ENCODE measurements at places on chromosomes 3 and 15.

GRCh38 chr15:43294091-43294706 lies 27.5 kb upstream of the TGM5 start:
- DNase-seq, result no peak

GRCh38 chr3:172177803-172178316 lies 138.5 kb downstream of the FNDC3B start:
- no peak for DNase-seq

GRCh38 chr15:64667736-64668161 lies 107.6 kb downstream of the RBPMS2 start:
- no peak for DNase-seq

- no peak for DNase-seq
Observed at GRCh38 chr15:60854858-60855564, 374.1 kb downstream of the RORA start.

- no peak for DNase-seq
Observed at GRCh38 chr3:105359098-105359762, 7.5 kb upstream of the ALCAM start.

GRCh38 chr15:70061696-70062270 lies 35.9 kb downstream of the TLE3 start:
- DNase-seq, result no peak

- peak; percentile 83 for DNase-seq
Observed at GRCh38 chr3:32460031-32460749, 42.5 kb downstream of the CMTM6 start.

GRCh38 chr15:38312190-38312589 lies 59.6 kb downstream of the SPRED1 start:
- no peak for DNase-seq

GRCh38 chr3:115713284-115713683 lies 90.0 kb downstream of the GAP43 start:
- no peak for DNase-seq

DNA sequence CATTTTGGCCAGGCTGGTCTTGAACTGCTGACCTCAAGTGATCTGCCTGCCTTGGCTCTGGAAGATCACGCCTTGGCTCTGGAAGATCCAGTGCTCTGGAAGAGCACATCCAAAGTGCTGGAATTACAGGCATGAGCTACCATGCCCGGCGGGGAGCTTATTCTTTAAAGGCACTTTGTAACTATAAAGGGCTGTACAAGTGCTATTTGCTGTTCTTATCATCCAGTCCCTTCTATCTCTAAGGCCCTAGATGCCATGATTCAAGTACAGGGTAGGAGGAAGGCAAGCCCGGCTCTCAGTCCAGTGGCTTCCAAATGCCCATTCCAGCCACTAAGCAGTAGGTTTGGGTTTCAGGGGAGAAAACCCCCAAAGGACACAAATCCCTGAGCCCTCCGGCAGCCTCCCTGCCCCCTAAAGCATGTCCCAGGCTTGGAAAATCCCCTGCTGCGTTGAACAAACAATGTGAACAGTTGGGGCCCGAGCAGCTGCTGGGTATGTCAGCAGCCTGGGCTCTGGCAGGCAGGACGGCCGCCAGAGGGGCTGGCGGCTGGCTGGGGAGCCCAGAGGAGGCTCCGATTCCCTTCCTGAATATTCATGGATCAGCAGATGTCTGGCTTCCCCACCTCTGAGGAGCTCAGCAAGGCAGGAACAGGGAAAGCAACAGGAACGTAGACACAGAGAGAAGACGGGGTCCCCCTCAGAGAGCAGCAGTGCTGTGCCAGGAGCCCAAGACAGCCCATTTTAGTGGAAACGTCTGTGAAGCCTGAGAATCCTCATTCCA lies 7.7 kb downstream of the IGDCC4 start:
- DNase-seq, result no peak

DNA sequence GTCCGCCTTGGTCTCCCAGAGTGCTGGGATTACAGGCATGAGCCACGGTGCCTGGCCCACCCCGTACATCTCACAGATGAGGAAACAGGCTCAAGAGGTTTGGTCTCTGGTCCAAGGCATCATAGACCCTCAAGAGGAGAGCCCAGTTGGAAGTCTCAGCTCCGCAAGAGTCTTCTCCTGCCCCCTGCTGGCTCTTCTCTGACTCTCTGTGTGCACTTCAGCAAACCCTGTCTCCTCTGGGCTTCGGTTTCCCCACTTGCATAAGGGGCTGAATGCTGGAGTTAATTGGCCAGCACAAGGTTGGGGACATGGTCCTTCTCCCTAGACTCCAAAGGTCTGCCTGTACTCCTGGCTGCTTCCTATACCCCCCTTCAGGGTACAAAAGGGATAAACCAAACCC lies 3.9 kb downstream of the MST1R start:
- peak; percentile 46 for DNase-seq

DNA sequence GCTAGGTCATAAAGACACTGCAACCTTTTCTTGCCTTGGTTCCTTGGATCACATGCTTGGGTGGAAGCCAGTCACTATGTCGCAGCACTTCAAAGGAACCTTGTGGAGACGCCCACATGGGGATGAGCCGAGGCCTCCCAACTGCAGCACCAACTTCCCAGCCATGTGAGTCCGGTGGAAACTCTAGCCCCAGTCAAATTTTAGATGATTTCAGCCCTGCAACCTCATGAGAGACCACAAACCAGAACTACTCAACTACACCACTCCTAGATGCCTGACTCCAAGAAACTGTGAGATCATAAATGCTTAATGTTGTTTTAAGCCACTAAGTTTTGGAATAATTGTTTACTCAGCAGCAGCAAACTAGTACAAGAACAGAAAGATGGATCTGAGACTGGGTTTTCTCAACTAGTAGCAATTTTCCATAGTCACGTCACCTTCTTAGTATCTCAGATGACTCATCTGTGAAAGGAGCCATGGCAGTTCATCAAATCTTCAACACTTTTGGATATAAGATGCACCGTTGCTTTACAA lies 86.5 kb downstream of the MB21D2 start:
- DNase-seq, result no peak

DNA sequence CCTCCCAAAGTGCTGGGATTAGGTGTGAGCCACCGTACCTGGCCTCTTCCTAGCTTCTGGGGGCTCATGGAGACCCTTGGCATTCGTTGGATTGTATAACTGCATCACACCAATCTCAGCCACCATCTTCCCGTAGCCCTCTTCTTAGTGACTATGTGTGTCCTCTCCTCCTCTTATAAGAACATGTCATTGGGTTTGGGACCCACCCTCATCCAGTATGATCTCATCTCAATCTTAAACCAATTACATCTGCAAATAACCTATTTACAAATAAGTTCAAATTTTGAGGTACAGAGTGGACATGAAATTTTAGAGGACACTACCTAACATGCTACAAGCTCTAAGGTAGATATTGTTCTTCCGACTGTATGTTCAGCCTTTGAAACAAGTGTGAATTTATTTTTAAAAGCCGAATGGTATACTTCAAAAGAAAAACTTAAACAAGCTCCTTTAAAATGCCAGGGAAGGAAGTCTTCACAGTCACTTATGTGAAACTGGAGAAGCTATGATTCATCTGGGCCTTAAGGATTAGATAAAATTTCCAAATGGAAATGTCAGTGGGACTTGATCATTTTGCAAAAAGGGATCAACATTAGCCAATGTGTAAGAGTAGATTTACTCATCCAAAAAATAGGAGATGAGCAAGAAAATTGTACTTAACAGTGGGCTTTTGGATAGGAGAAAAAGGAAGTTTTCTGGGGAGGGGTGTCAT lies 225.7 kb downstream of the MEX3B start:
- no peak for DNase-seq

- no peak for DNase-seq
Observed at GRCh38 chr3:30245858-30246622, 360.4 kb upstream of the TGFBR2 start.

DNA sequence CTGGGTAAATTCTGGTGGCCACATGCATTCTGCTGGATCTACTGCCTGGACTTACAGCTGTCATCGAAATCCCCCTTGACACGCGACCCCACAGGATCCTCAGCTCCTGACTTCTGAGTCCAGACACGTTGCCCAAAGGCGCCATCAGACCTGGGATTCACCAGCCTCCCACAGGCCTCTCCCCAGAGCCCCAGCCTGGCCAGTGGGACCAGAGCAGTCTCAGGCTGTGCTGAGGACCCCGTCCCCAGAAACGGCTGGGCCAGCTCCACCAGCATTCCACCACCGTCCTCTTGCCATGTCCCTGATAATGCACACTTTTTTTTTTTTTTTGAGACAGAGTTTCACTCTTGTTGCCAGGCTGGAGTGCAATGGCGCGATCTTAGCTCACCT lies 166.1 kb downstream of the LRRK1 start:
- DNase-seq, result no peak

- no peak for DNase-seq
Observed at GRCh38 chr15:87733541-87733941, 523.0 kb downstream of the NTRK3 start.

- DNase-seq, result no peak
Observed at GRCh38 chr15:84111575-84111974, 124.0 kb upstream of the GOLGA6L4 start.

DNA sequence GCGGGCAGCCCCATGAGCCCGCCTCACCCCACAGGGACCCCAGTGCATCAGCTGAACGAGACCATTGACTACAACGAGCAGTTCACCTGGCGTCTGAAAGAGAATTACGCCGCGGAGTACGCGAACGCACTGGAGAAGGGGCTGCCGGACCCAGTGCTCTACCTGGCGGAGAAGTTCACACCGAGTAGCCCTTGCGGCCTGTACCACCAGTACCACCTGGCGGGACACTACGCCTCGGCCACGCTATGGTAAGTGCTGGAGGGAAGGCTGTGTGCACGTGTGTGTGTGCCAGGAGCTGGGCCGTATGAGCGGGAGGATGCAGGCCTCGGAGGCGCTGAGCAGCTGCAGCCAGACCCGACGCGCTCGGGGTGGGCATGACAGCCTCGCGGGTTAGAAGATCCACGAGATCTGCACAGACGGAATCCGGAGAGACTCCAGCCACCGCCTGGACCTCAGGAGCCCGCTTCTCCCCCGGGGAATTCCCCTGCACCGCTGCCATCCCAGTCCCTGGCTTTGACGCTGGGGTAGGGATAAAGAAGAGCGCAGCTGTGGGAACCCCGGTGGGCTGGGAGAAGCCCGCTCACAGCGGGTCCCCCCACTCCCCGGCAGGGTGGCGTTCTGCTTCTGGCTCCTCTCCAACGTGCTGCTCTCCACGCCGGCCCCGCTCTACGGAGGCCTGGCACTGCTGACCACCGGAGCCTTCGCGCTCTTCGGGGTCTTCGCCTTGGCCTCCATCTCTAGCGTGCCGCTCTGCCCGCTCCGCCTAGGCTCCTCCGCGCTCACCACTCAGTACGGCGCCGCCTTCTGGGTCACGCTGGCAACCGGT lies 2.6 kb downstream of the DUOXA2 start:
- DNase-seq, result no peak
